ENCODE measurements at places on chromosomes 3 and 15. TPM values are rescaled to one million over a fixed set of nuclear protein-coding genes. Genes with fewer than 3 reads are reported as not detected.

- DNase-seq = no peak
These were observed 122.6 kb downstream of the CADM2 start for GRCh38 chr3:85081191-85081906.

DNA sequence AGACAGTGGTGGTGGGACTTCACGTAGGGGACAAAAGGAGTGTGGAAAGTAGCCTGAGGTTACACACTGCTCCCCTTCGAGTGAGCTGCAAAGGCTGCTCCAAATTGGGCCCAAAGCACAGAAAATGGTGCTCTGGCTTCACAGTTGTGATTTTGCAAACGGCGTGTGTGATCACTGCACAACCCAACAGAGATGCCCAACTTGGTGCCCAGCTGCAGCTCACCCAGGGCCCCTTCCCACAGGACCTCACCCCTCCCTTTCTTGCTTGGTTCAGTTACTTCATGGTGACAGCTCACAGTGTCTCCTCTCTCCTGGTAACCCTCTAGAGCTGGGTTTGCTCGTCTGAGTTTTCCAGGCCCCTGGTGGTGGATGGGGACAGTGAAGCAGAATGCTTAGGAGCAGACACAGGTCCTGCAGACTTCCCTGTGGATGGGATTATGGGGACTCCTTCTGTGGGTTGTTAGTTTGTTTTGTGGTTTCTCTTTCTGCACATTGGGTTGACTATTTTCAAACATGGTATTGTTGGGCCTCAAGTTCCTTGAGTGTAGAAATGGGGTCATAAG is 98.3 kb downstream of the TOP2B start:
- no peak for DNase-seq

- no peak for DNase-seq
These were observed 10.9 kb downstream of the PLCD1 start for GRCh38 chr3:38018296-38019266.

- DNase-seq = no peak
These were observed 54.1 kb upstream of the TFRC start for GRCh38 chr3:196135693-196136639.

DNA sequence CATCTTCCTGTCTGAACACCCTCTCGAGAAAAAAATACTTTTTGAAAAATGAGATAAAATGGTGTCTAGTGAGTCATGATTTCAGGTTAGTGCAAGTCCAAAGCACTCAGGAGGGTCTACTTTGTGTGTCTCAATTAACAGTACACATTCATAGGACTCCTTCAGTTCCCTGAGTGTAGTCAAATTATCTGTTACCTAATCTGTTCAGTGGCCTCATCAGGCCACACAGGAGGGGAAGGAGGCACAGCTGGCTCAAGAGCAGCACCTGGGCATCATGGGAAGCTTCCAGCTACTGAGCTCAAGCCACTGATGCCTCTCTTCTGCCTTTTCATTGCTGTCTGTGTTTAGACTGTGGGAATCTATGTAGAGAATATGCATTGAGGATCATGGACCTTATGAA is 341.4 kb upstream of the SGO1 start:
- DNase-seq = no peak

- no peak for DNase-seq
These were observed 223.9 kb downstream of the MCTP2 start for GRCh38 chr15:94455297-94455696.

DNA sequence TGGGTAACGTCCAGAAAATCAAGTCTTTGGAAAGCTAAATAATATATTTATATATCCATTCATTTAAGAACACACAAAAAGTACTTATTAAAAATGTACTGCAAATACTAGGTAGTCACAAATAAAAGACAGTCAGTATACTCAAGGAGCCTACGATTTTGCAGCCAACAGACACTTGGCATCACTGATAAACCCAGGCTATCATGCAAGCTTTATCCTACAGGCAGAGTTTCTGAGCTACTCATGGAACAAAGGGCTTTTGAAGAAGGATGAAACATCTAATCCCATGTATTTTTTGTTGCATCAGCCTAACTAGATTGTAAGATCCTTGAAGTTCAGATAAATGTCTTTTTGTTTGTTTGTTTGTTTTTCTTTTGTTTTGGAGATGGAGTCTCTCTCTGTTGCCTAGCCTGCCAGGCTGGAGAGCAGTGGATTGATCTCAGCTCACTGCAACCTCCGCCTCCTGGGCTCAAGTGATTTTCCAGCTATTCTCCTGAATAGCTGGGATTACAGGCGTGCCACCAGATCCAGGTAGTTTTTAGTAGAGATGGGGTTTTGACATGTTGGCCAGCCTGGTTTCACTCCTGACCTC is 319.4 kb upstream of the MDFIC2 start:
- DNase-seq = no peak

The CNTN4 gene
- total RNA-seq = not detected

The TMEM207 gene
- total RNA-seq = not detected
